Hematopoietic multipotent progenitor cell treated with erythropoietin and hydrocortisone succinate and interleukin-3 and kit ligand, for 15 days (in vitro differentiated cells): ENCODE measurements at places on chromosomes 5 and 9.

DNA sequence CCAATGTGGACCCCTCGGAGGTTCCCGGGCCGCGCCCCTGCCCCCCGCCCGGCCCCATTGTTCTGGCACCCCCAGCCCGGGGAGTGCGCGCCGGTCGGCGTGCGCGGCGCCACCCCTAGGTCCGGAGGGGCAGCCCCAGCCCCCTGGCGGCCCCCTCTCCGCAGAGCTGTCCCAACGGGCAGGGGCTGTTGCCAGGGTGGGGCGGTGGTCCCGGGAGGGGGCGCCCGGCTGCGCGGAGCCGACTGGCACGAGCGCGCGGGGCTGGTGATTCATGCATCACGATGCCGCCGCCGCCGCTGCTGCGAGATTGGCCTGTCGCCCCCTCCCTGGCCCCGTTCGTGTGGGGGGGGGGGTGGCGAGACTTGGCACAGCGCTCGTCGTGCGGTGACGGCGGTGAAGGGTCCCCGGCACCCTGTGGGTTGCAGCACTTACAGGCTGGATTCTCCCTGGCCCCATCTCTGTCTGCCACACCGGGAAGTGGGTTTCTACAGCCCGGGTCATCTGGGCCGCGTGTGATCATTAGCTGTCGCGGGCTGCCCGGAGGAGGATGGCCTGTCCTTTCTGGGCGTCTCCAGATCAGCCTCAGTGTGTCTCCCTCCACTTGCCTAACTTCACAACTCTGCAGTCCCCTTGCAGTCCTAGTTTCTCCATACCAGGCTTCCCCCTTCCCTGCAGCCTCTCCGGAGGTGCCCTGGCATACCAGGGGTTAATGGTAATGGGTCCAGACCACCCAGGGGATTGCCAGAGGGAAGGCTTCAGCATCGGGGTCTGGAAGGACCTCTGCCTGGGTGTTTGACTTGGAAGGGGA lies 858 bp downstream of the NCS1 start:
- peak; percentile 31 for DNase-seq

DNA sequence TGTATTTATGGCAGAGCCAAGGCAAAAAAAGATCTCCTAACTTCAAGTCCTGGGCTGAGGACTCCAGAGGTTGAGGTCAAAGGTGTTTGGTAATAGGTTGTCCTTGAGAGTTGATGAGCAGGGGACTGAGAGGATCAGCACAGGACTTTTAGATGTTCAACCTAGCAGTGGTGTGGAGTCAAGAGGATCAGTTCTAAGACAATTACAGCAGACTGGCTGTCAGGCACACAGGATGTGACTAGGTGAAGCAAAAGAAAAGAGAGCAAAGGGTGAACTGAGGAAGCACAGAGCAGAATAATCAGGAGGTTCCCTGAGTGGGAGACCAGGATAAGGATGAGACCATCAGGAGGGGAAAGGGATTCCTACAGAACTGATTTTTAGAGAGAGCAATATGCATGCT lies 10.9 kb downstream of the GZMA start:
- no peak for DNase-seq

GRCh38 chr9:83154087-83154736 lies 91.3 kb upstream of the RASEF start:
- DNase-seq: no peak

GRCh38 chr5:10863763-10864383 lies 102.8 kb upstream of the DAP start:
- peak; percentile 65 for DNase-seq

DNA sequence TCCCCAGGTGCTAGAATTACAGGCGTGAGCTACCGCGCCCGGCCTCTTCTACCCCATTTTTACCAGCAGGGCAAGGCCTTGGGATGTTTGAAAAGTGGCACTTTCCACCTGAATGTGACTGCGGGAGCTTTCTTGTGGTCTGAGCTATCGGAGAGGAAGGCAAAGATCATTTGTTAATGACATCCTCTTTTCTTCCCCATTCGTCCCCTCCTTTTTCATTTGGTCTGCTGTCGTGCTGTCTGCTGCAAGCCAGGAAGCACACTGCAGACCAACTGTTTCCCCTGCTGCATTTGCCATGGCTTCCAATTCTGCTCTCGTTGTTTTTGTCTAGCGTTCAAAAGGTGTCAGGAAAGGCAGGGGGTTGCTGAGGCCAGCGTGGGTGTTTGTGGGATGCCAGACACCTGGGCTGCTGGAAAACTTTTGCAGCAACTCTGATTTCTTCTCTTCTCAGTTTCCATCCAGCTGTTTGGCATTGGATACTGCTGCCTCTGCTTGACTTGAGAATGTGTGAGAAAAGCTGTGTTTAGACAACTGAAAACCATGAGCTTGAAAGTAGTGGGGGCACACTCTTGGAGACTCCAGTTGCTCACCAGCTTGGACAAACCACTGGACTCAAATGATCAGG lies 196.4 kb upstream of the MSX2 start:
- DNase-seq: no peak

DNA sequence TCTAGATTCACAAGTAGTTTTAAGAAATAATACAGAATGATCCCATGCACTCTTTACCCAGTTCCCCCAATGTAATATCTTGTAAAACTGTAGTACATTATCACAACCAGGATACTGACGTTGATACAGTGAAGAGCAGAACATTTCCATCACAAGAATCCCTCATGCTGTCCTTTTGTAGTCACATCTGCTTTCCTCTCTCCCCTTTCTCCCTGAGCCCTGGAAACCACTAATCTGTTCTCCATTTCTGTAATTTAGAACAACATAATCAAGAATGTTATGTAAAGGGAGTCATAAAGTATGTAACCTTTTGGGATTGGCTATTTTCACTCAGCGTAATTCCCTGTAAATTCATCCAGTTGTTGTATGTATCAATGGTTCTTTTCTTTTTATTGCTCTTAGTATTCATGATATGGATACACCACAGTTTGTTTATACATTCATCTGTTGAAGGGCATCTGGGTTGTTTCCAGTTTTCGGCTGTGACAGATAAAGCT lies 61.1 kb downstream of the ERCC6L2 start:
- DNase-seq: no peak

DNA sequence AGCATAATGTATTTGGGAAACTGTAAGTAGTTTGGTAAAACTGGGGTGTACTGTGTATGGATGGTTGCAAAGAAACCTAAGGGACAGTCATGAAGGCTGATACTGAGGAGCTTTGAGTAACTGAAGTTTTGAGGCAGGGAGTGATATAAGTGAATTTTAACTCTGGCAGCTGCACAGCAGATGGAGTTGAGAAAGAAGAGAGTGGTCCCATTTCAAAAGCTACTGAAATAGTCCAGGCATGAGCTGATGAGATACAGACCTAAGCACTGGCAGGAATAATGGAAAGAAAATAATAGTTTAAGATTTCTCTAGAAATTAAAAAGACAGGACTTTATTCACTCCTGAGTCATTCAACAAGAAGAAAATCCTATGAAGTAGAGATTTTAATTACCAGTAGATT lies 232.0 kb downstream of the CHSY3 start:
- no peak for DNase-seq

- DNase-seq: no peak
Observed at GRCh38 chr5:82754759-82755158, 322.4 kb downstream of the TMEM167A start.

- DNase-seq: no peak
Observed at GRCh38 chr5:149261246-149261645, 10.4 kb upstream of the AFAP1L1 start.

DNA sequence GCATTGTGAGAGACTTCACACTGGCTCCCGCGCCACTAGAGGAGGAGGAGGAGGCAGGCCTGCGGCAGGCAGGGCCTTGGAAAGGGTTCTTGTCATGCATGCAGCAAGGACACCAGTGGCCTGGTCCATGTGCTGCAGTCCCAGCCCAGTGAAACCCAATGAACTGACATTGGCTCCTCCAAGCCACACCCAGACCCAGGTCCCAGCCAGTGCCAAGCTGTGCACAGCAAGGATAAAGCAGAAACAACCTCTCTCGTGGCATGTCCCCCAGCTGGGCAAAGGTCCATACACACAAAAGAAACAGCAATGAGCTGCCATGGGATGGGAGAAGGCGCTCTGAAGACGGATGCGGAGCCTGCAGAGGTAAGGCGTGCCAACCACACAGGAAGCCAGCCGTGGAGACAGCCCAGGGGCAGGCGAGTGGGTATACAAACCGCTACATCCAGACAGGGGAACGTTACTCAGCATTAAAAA lies 89.2 kb downstream of the SEMA4D start:
- peak; percentile 68 for DNase-seq

GRCh38 chr5:173794901-173795416 lies 93.2 kb upstream of the CPEB4 start:
- DNase-seq: no peak

GRCh38 chr5:96388176-96388575 lies 44.9 kb downstream of the PCSK1 start:
- DNase-seq: no peak

- DNase-seq: no peak
Observed at GRCh38 chr9:94156348-94157049, 72.2 kb downstream of the PTPDC1 start.

DNA sequence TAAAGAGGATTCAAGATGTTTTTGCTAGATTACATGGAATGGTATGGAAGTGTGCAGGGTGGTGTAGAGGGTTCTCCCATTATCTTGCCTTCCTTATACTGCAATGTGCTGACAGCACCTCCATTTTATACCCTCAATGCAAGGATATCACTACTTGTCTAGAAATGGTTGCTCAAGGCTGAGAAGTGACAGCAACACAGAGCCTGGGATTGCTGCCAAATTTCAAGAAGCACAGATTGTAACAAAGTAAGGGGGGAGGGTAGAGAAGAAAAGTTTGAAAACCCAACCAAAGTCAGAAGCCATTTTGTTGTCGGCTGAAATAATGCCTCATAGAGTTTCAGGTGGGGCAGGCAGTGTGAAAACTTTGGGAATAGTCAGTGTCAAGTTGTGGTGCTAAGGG lies 29.8 kb downstream of the PCDHAC2 start:
- DNase-seq: no peak

DNA sequence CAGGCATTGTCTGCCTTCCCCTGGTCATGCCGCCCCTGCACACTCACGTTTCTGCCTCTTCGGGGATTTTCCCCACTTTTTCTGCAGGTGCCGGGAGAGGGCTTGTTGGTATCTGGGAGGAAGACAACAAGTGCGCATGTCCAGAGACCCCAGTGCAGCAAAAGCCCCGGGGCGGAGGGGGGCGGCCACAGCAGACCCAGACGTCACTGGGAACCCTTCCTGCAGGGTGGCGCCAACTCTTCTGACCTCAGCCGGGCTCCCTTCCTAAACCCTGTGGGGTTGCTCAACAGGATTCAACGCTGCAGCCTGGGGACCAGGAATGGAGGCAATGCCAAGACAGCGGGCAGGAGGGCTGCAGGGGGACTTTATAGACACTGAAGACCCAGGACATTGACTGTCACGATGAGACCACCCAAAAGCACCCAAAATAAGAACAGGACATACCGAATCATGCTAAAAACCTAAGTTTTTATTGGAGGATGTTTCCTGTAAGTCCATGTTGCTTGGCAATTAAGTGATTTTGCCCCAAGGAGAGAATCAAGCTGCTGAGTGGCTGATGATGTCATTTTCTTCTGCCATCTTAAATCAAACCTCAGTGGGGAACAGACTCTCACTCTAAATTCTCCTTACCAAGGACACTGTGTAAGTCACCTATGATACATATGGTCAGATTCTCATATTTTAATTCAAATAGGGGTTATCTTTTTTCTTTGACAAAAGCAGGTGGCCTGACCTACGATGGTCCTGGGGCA lies 62.9 kb upstream of the SIMC1 start:
- DNase-seq: no peak

DNA sequence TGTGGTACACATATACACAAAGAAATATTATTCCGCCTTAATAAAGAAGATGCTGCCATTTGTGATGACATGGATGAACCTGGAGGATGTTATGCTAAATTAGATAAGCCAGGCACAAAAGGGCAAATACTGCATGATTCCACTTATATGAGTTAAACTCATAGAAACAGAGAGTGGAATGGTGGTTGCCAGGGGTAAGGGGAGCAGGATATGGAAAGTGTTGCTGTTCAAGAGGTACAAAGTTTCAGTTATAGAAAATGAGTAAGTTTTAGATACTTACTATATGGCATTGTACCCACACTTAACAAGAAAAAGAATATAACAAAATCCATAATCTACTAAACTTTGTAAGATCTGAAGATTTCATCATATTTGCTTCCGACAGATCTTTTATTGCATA lies 252.2 kb downstream of the SYK start:
- DNase-seq: no peak

GRCh38 chr9:133879615-133880014 lies 112.5 kb downstream of the VAV2 start:
- no peak for DNase-seq

GRCh38 chr9:77802515-77803293 lies 154.6 kb upstream of the GNA14 start:
- DNase-seq: no peak

DNA sequence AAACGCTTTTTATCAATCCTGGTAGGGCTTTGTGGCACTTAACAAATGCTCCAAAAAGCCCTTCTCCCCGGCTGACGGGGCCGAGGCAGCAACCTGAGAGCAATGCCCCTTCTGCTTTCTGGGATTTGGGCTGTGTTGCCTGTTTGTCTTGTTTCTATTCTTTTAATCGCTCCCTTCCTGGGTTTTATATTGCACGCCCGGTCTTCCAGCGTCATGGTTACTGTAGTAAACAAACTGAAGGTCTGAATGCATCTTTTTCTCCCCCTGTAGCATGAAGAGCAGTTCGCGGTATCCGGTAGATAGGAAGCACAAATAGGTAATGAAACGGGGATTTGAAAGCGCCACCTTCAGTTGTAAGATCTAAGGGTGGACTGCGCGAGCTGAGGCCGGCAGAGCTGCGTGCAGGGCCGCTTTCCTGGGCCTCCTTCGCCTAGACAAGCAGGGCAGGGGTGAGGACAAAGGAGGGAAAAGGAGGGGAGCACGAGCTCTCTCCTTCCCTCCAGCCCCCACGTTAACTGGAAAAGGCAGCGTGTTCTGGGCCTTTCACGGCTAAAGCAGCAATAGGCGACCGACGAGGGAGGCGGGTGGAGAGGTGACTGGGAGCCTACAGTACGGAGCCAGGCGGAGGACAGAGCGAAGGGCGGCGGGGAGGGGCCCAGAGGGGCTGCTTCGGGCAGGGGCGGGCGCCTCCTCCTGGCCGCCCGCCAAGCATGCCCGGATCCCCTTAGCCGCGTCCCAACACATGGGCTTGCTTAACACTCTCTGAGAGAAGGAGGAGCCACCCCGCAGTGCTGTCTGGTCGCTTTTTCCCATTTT lies 49.3 kb upstream of the ZNF366 start:
- no peak for DNase-seq

DNA sequence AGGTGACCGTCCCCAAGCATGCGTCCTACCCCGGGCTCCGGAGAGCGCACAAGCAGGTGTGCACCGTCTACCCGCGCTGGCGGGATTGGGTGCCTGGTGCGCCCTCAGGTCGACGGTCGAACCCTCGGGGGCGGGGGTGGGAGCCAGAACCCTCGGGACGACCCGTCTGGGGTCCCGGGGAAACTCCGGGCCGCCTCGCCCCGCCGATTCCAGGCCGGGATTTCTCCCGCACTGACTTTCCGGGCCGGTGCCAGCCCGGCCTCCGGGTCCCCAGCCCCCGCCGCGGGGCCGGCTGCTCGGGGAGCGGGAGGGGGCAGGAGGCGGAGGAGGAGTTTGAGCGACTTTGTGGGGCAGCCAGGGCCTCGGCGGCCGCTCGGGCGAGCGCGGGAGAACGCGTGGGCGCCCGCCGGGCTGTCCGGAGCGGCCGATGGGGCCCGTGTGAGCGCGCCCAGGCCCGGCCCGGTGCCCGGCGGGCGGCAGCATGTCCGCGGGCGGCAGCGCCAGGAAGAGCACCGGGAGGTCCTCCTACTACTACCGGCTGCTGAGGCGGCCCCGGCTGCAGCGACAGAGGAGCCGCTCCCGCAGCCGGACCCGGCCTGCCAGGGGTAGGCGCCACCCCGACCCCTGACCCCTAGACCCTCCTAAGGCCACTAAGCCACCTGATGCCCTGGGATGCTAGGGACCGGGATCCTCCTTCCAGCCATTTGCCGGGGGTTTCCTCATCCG lies at the start of gene DAB2IP:
Gene DAB2IP (plus strand): TSS at position 340 of the 726 bp plus-strand sequence. CDS start 142 bp downstream, at position 482.
- DNase-seq: no peak
